ENCODE measurements at places on chromosomes 12 and 14.

GRCh38 chr12:51442324-51442723 lies 17.7 kb downstream of the SLC4A8 start:
- no peak for DNase-seq

- DNase-seq, result no peak
Measured at GRCh38 chr12:13135371-13136178, 32.1 kb upstream of the GSG1 start.

DNA sequence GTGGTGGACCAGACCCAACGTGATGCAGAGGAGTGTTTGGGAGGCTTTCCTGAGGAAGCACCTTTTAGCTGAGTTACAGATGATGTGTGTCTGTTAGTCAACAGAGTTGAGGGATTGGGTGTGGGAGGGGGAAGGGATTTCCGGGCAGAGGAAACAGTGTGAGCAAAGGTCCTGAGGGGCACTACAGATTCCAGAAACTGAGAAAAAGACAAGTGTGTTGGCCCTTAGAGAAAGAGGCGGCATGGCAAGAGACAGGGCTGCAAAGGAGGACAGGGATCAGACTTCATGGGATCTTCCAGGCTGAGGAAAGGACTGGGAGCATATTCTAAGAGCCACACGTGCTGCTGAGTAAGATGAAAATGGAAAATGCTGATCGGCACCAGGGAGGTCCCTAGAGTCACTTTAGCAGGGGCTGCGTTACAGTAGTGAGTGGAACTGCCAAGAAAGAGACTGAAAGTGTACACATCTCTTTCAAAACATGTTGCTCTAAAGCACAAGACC lies 9.4 kb upstream of the RPS6KL1 start:
- DNase-seq, result no peak

DNA sequence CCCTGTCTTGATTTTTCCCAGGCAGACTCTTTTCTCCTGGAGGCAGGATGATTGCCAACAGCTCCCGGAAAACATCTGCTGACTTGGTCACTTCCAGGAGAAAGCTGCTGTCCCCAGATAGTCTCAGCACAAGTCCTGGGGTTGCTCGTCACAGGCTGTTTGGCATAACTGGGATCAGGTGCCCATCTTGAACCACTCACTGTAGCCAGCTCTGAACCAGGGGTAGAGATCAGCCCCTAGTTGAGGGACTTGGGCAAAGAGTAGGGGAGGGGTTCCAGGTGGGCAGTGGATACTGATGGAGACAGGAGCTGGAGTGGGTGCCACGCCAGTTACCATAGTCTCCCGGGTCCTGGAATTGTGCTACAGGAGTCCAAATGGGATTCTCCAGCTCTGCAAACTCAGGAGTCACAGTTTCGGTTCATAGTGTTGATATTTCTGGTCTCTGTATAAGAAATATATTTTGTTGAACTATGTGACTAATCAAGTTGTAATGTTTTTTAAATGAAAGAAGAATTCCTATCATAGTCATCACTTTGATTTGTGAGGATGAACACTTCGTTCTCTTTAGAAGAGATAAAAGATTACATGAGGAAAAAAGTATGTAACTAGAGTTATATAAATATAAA lies 1154.5 kb downstream of the AACS start:
- no peak for DNase-seq

DNA sequence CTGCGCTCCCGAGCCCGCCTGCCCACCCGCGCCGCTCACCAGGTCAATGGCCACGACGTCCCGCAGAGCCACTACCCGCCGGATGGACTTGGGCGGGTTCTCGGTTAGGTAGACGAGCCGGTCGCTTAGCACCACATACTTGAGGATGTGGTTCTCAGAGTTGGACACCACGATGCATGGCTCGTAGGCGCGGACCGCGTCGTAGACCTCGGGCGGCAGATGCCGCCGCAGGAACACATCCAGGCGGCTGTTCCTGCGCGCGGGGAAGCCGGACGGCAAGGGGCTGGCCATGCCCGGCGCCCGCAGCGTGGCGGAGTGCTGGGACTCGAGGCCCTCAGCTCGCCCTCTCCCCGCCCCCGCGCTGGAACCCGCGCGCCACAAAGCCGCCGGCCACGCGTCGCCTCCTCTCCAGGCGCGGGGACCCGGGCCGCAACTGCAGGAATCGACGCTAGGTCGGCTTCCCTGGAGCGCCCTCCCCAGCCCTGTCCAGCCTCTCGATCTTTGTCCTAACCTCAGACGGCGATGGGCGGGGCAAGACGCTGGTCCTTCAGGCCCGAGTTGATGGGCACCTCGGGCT lies at the start of gene C12orf56:
TSS of gene C12orf56 (minus strand) at position 484 of the 577 bp plus-strand sequence. CDS start at position 291, 193 bp downstream.
- no peak for DNase-seq

- no peak for DNase-seq
Measured at GRCh38 chr14:27605282-27605681, 1007.4 kb upstream of the NOVA1 start.

GRCh38 chr12:9961106-9961505 lies 10.1 kb upstream of the CLEC12A start:
- DNase-seq, result no peak

GRCh38 chr12:115541891-115542421 lies 735.5 kb downstream of the MED13L start:
- DNase-seq, result no peak

- DNase-seq, result no peak
Measured at GRCh38 chr12:52494518-52494917, 1.5 kb upstream of the KRT6A start.

GRCh38 chr14:97916669-97917568 lies 1119.7 kb downstream of the VRK1 start:
- no peak for DNase-seq

DNA sequence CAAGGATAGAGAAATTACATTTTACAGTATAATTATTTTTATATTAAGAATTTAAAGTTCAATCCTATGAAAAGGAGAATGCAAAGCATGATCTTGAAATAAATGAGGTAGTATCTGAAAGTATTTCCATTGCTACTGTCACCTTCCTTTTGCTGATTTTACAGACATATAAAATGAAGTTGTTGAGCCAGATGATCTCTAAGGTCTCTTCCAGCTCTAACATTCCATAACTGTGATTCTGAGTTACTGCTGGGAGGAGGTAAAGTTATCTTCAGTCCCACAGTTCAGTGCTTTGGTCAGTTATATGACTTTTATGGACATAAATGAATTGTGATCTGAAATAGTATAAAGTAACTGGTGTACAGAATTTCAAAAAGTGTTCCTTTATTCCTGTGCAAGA lies 52.8 kb downstream of the SLC38A6 start:
- DNase-seq, result no peak

DNA sequence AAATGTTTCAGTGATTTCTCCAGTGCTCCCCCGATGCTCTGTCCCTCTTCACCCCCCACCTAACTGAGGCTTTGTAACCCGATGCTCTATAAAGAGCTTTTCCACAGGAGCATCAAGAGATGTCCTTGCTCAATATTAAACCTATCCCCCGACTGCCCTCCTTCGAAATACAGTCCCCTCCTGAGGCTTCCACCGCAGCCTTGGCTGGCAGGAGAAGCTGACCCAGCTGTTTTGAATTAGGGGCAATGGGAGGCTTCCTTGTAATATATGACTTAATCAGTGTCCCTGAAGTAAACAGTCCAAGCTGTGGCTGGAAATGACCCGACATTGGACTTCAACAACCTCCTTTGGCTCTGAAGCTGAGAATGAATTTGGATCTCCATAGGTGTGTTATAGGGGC lies 62.4 kb downstream of the TMEM30B start:
- DNase-seq, result no peak

GRCh38 chr12:116420227-116420880 lies 138.8 kb upstream of the MAP1LC3B2 start:
- DNase-seq, result no peak

DNA sequence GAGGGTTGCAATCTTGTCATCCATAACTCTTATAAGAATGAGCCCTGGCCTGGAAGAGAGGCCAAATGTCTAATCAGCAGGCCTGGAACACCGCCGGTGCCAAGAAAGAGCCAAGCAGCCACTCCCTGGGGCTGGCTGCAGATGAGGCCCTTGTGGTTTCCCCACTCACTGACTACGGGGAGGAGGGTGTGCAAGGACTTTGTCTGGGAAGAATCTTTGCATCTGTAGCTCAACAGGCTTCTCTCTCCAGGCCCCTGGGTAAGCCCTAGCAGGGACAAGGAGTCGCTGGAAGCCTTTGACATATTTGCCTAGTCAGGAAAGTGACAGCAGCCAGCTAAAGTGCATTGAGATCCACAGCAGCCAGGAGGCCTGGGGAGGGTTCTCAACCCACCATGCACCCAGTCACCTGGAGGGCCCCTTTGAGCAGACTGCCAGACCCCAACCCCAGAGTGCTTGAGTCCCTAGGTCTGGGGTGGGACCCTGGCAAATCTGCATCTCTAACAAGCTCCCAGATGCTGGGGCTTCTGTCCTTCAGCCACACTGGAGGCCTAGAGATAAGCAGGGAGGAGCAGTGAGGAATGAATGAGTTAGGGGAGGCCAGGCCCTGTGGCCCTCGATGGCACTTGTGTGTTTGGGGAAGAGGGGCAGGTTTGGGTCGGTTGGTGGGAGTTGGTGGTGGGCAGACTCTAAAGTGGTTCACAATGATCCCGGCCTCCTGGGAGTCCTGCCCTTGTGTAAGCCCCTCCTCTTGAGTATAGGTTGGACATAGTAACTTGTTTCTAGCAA lies 13.9 kb upstream of the LRTM2 start:
- no peak for DNase-seq

DNA sequence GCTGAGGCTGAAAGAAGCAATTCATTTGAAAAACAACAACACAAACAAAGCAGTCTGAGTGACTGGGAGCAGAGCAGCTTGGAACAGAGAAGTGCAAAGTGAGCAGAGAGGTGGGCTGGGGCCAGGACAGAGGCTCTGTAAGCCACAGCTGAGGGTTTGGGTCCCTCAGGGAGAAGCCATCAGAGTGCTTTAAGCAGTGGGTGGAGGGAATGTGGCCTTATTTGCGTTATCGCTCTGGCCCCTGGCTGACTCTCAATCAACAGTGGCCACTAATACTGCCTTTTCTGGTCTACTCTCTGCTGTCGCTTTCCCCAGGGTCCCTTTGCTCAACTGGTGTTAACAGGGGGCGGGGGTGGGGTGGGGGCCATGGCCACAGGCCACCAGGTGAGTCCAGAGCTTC lies 44.2 kb downstream of the IRF2BPL start:
- no peak for DNase-seq

DNA sequence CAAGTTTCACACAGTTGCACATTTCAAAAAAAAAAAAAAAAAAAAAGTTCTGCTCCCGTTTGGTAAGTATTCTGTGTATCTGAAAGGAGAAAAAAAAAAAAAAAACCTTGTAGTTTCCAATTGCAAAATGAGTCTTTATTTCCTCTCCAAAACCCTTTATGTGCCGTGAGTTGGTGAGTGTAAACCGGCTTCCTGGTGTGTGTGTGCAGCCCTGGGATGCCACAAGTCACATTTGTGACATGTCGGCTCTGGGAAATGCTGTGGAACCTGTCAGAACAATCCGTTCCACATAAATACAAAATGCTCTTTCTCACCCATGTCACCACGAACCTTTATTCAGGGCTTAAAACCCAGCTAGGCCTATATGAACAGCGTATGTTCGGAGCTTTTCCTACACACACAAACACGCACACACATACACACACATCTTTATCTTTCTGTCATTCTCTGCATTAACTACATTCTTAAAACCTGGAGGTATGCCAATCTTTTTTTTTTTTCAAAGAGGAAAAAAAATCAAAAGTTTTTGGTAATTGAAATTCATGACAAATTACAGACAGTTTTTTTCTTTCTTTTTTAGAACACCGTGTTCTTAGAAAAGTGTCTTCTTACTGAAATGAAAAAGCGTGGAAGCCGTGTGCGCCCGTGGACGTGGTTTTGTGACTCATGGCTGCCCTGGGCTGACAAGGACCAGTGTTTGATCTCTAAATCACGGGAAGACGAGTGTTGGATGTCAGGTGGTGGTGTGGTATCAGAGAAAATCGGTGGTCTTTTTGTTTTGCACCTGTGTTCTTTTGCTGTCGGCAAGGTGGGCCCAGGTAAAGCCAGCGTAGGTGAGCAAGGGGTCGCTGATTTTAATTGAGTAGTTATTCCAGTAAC lies 612.0 kb downstream of the VRK1 start:
- no peak for DNase-seq

- DNase-seq, result no peak
Measured at GRCh38 chr14:59306775-59307174, 118.3 kb downstream of the DAAM1 start.

DNA sequence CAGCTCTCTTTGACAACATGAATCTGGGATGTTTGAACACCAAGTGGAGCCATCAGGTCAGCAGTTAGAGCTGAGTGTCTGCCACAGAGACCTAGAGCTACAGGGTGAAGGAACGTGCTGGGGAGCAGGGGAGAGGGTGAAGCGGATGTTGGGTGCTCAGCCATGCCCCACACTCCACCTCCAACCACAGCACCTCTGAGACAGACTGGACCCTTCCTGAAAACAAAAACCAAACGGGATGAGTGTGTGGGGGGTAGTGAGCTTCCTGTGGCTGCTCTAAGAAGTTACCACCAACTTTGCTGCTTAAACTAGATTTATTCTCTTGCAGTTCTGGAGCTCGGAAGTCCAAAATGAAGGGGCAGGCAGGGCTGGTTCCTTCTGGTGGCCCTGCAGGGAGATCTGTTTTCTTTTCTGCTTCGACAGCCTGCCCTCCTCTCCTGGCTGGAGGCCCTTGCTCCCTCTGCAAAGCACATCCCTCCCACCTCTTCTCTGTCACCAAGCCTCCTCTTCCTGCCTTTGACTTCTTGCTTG lies 5.6 kb upstream of the GOLGA3 start:
- DNase-seq, result no peak

GRCh38 chr14:61513986-61514830 lies 181.1 kb upstream of the HIF1A start:
- DNase-seq, result no peak

DNA sequence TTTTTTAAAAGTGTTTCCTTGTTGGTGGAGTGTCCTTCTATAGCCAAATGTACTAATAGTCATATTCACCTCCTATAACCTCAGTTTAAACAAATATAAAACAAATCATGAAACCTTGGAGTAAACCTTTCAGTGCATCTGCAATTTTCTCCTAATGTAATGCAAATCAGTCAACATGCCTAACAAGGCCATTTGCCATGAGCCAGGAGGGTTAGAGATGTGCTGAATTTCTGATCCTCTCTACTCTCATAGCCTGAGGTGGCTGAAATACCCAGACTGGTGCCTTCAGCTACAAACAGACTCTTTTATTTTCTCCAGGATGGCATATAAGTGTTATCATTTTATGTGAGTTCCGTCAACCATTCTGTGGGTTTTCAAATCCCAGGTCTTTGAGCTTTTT lies 908.1 kb downstream of the GALC start:
- DNase-seq, result no peak

- DNase-seq, result no peak
Measured at GRCh38 chr12:76532520-76532919, 27.1 kb downstream of the OSBPL8 start.

GRCh38 chr14:105859717-105860614 lies 333.6 kb downstream of the TMEM121 start:
- DNase-seq, result peak; percentile 31
